ENCODE measurements at places on chromosomes 2 and 18.
A peak's percentile ranks its signal among the peaks of the same experiment; 100 is the strongest.

DNA sequence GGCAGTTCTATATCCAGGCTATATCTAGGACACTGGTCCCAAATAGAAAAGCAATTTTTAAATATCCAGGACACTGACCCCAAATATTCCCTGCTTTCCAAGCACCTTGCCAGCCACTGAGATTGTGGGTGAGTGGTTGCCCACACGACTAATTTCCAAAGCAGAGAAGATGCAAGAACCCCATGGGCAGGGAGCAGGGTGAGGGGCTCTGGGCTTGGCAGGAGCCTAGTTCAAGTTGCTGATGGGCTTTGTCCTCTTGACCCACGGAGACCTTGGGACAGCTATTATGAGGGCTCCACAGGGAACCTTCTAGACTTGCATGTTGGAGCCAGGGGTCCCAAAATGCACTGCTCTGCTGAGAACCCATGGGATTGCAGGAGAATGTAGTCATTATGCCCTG, 146.0 kb upstream of the SMAD2 start:
- no peak for DNase-seq

DNA sequence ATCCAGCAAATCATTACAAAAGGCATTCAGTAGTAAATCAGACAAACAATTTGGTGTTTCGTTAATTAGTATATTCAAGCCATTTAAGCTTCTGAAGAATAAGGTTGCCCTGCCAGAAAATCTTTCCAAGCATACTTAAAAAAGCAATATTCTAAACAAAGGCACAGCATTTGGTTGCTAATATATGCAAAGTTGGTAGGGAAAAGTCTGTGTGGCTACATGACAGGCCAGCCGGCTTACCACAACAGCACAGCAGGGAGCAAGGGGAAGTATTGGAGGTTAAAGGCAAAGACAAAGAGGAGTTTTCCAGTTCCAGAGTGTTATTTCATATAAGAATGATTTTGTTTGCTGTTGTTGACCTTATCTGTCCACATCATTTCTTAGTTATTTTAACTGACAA, 282.3 kb downstream of the MBD5 start:
- DNase-seq = no peak

DNA sequence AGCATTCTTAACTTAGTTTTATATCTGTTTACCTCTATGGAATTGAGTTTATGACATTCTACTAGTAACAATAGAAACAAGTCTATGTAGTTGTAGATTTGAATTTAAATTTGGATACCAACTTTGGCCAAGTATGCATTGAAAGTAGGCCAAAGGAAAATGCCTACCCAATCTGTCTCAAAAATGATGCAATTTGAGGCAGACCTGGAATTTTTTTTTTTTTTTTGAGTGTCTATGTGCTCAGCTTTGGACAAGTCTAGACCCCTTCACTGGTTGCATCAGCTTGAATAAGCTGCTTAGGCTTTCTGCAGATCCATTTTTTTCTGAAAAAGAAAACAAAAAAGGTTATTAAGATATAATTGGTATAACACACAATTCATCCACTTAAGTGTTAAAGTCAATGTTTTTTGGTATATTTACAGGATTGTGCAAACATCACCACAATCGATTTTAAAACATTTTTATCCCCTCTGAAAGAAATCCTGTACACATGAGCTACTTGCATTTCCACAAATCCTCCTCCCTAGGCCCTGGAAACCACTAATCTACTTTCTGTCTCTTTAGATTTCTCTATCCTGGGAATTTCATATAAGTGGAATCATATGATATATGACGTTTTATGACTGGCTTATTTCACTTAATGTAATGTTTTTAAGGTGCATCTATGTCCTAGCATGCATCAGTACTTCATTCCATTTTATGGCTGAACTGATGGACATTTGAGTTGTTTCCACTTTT, 185.1 kb upstream of the CCDC68 start:
- no peak for DNase-seq

DNA sequence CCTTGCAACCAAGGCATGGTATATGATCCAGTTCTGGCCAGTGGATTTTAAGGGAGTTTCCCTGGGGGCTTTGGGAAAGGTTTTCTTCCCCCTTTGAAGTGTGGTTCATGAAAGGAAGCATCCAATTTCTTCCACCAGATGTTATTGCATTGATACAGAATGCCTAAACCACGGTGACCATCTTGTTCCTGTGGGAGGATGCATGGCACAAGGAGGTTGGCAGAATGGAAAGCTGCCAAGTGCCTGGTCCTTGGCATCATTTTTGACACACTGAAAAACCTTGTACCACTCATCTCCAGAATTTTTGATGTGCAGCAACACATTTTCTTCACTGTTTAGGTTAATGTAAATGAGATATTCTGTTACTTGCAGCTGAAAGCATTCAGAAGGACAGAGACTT, 55.2 kb upstream of the CXCR4 start:
- no peak for DNase-seq

DNA sequence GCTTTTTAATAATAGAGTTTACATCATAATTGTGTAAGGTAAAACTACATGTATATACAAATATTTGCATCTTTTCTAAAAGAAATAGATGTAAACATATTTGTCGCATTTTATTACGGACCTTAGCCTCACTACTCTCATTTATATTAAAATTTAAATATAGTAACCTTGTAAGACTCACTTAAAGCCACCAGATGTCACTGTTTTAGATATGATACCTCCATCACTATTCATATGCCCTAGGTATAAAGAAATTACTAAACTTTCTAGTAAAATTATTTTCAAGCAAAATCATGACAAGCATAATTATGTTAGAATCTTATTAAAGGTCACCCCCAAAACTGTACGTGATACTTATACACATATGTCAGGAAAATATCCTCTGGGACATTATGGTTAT, 674.3 kb upstream of the REG3G start:
- DNase-seq = peak; percentile 13

- DNase-seq = no peak
Measured at GRCh38 chr2:42304059-42304713, 56.8 kb downstream of the COX7A2L start.

- no peak for DNase-seq
Measured at GRCh38 chr2:180115675-180116074, 108.6 kb upstream of the CWC22 start.
